ENCODE measurements at places on chromosomes 16 and 17.
A peak's percentile ranks its signal among the peaks of the same experiment; 100 is the strongest.

DNA sequence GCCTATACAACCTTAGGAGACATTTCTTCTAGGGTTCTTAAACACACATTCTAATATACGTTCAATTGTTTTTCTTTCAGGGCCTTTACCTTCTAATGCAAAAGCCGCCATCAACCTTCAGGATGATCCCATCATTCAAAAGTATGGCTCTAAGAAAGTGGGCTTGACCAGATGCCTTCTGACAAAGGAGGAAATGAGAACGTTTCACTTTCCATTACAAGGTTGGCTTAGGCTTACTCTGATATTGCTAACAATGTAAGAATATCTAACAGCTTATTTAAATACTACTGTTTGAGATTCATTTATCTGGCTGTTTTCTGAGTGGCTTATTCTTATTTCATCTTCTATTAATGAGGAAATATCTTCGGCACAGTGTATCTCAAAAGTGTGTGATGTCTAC lies 15.4 kb downstream of the REXO5 start:
- DNase-seq, result no peak

DNA sequence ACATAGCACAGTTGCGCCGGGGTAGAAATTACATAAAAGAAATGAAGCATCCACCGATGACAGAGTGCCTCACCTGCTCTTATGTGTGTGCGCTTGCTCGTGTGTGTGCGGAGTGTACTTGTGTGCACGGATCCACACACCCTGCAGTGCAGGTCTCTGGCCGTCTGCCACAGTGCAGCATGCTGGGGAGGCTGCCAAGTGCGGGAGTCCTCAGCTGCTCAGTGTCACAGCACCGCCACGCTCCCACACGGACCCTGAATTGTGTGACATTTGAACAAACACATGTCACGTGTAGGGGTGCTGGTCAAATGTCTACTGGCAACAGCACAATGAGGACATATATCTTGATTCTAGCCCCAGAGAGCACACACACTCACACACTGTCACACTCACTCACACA lies 243.0 kb upstream of the MYOCD start:
- no peak for DNase-seq

- no peak for DNase-seq
Measured at GRCh38 chr16:53832896-53833544, 129.1 kb downstream of the FTO start.

DNA sequence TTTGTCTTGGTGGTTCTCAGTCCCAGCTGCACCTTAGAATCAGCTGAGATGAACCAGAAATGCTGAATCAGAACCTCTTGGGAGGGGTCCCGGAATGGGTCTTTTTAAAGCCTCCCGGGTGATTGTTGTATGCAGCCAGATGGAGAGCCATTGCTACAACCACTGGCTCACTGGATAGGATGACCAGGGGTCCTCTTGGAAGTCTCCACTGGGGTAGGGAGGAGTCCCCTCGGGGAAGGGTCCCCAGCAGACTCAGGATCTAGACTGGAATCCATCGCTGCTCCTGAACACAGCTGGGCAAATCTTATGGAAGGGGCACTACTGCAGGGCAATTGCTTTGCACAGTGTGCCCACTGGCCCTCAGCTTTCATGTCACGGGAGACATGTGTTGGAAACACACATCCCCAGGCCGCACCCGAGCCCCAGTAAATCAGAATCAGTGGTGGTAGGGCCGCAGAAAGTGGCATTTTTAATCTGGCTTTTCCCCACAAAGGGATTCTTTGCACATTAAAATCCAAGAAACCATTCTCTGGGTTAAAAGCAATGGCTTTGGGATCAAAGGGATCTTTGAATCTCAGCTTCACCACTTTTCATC lies 117.3 kb downstream of the IRX5 start:
- no peak for DNase-seq

- DNase-seq, result no peak
Measured at GRCh38 chr16:57993897-57994296, 6.6 kb downstream of the ZNF319 start.

DNA sequence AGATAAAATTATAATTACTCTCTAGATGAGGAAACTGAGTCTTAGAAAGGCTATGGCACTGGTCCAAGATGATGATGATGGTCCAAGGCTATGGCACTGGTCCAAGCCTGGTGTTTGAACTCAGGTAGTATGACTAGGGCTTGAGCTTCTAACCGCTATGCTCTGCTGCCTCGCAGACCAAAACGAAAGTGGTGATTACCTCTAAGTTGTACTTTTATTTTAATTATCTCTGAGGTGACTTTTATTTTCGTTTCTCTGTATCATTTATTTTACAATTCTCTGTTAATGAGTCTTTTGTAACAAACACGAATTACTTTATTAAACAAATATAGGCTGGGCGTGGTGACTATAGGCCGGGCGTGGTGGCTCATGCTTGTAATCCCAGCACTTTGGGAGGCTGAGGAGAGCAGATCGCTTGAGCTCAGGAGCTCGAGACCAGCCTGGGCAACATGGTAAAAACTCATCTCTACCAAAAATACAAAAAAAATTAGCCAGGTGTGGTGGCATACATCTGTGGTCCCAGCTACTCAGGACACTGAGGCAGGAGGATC lies 5.6 kb downstream of the REXO5 start:
- DNase-seq, result no peak

DNA sequence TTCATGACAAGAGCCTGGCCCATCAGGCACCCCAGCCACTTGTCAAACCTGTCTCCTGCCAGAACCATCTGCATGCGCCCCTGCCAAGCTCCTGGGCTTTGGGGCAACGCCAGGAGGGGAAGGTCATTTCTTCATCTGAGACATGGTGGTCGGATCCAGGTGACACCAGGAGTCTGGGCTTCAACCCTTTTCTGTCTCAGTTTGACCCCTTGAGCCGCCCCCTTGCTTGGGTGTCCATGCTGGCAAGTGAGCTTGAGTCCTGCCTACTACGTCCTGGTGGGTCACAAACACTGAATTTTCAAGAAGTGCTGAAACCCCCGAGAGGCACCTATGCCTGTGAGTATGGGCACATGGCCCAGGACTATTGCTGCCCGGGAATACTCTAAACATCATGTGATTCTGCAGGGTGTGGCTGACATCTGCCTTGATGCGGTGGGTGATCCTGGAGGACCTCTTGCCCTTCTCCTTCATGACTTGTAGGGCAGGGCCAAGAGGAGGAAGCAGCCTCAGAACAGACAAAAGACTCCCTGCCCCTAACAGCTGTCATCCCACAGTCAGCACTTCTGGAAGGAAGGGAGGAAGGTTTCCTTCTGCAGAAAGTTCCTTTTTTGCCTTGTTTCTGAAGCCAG lies 43.4 kb downstream of the TNFRSF13B start:
- no peak for DNase-seq

DNA sequence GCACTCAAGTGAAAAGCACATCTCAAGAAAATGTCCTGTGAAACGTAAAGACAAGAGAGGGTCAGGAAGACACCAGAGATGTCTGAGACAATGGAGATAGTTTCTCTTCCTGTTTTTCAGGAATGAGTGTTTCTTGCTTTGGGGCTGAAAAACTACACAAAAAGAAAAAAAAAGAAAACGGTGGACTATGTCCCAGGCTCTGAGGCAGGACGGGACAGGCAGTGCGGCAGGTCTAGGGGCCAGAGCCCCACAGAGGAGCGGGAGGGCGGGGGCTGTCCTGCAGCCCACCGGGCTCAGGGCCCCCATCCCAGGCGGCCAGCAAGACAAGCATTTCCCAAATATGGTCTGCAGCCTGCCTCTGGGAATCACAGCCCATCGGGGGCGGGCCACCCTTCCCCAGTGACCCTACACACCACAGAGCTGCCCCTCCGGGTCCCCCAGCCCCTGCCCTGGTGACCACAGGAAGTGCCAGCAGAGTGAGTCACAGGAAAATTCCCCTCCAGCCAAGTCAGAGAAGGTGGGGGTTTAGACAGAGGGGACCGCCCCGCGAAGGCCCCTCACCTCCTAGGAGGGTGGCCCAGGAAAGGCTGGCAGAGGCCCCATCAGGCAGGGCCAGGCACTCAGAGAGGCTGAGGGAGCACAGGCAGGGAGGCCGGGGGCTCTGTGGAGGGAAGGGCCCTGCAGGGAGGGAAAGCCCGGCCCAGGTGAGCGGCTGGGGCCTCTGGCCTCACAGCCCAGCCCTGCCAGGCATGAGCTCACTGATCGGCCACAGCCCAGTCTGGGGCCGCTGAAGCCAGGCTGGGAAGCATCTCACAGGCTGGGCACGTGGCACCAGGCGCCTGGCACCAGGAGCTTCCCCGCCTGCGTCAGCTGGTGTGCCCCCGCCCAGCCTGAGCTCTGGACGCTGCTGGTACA lies 6.3 kb downstream of the BCAR1 start:
- no peak for DNase-seq

GRCh38 chr16:12535535-12536411 lies 267.9 kb downstream of the CPPED1 start:
- peak; percentile 60 for DNase-seq

DNA sequence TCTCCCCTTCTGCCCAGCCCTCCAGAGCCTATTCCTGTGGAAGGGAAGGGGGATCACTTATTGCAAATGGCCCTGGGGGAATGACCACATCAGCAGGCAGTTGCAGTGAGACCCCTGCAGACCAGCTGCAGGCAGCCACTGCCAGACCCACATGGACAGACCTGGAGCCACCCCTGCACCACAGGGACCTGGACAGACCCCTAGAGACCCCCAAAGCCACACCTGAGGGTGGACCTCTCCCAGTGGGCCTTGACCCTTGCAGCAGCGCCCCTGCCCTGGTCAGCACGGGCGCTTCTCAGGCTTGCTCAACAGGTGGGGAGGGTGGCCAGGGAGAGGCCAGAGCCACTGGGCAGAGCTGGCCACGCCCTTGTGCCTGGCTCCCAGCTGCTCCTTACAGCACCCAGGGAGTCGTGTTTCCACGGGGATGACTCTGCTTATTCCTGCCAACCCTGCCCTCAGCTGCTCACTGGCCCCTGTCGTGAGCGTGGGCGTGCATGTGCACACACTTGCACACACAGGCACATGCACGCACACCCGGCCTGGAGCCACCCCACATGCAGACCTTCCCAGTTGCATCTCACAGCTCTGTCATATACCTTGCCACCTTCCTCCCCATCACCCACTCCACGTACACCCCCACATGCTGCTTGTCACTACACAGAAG lies 1.3 kb upstream of the SCN4A start:
- DNase-seq, result no peak

DNA sequence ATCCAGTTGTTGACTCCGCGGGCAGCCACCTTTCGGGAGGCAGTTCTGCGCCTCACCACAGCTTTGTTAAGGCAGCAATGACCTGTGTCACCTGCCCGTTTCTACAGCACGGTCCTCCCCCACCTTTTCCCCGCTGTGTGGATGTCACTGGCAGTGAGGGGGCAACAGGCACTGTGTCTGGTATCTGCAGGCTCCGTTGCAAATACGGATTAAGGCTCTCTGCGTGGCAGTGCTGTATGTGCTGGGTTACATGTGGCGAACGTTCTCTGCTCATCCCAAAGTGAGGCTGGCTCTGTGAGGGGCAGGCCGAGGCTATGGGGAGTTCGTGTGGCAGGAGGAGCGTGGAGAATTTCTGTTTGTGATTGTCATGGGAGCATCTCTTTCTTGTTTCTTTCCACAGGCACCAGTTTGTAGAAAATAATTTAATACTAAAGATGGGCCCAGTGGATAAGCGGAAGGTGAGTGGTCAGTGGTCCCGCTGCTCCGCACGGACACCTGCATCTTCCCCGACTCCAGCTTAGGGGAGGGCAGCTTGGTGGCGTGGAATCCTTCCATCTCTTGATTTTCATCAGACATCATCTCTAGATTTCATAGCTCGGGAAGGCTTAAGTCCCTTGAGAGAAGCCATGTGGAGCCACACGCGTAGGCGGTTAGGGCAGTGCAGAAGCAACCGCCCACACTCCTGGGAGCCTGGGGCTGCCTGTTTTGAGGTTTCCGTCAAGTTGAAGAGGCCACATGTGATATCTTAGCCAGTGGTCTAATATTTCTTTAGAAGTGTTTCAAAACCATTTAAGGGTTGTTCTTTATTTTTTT lies 57.8 kb downstream of the PDPK1 start:
- DNase-seq, result no peak

GRCh38 chr17:29390851-29391631 lies 878 bp downstream of the TAOK1 start:
- DNase-seq, result peak; percentile 10

GRCh38 chr16:86996081-86996480 lies 321.1 kb downstream of the C16orf95 start:
- DNase-seq, result no peak

DNA sequence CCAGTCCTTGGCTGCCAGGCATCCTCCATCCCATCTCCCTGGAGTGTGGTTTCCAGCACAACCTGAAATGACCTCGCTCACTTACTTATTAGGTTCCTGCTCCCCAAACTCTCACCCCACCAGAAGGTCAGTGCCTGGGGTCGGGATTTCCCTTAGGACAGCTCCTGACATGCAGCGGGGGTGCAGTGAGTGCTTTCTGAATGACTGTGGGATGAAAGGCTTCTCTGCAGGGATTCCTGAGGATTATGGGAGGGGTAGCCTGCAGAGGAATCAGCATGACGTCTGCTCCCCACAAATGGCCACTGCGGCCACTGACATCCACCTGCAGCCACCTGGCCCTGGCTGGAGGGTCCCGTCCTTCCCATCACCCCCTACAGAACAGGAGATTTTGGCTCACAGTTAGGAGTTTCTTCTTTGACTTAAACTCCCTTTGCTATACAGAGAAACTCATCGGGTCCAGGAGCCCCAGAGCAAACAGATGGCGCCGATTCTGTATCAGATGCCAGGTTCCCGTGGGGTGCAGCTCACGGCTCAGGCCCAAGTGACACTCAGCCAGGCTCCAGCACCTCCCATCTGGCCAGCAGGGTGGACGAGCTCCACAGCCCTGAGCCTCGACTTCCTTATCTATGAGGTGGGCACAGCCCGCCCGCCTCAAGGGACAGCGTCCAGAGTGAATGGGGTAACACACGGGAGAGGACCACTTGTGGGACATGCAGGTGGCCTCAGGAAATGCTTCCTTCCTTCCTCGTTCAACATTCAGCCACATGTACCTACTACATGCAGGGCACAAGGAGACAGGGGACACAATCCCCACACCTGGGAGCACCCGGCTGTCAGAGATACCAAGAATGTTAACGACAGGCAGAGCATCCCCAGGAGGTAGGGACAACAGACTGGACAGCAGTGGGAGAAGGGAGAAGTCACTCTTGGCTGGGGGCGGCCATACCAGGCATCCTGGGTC lies 69.8 kb downstream of the RMI2 start:
- no peak for DNase-seq

DNA sequence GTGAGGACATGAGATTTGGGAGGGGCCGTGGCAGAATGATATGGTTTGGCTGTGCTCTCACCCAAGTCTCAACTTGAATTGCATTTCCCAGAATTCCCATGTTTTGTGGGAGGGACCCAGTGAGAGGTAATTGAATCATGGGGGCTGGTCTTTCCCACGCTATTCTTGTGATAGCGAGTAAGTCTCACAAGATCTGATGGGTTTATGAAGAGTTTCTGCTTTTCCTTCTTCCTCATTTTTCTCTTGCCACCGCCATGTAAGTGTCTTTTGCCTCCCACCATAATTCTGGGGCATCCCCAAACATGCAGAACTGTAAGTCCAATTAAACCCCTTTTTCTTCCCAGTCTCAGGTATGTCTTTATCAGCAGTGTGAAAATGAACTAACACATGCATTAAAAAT lies 40.6 kb downstream of the CCT6B start:
- DNase-seq, result no peak

All from activated T-helper 2 cell treated with anti-CD3 and anti-CD28 coated beads, Interferon-gamma antibody, Interleukin-2, Interleukin-4, amounts not matched to agents 10 μg/mL and 5 μg/mL and 100 μg/mL, durations not matched to agents 14 hours and 24 hours and 36 hours (primary cell).